Activated CD4-positive, alpha-beta T cell treated with anti-CD3 and anti-CD28 coated beads for 4 hours (primary cell): ENCODE measurements at places on chromosomes 5 and 9.

DNA sequence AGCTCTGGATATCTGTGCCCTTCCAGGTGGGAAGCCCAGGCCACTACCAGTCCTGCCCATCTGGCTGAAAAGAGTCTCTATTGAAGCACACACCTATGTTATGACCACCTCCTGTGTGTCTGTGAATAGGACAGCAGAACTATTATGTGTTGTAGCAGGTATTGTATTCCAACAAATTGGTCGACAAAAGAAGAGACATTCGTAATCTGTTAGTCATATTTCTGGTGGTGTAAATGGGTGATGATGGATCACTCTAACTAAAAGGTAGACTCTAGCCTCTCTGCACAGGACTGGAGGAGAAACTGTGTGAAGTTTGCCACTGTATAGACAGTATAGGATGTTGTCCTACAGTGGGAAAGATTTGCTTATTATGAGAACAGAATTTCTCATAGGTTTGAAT, 416.1 kb downstream of the TMEM38B start:
- DNase-seq = no peak

- no peak for DNase-seq
These were observed at the start of gene SLC28A3 for GRCh38 chr9:84340535-84340934. Gene SLC28A3 (minus strand): TSS chr9:84340758. CDS start chr9:84340633, 125 bp downstream.

DNA sequence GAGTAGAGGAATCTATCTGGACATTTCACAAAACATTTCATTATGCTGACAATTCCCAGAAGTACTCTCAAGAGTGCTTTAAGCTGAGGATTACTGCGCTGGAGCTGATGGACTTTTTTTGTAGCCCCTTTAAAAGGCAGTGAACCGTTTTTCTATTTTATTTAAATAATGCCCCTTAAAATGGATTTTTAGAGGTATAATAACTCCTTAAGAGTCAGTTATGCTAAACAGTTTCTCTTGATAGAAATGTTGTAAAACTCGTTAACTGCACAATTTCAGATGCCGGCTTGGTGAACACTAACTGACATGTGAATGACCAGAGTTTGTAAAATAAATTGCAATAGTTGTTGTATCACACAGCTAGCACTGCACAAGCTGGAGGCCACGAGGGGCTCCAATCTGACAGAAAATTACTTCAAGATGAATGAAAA, 174.0 kb downstream of the NR2F1-AS1 start:
- DNase-seq = no peak

- no peak for DNase-seq
These were observed 1.1 kb upstream of the SPIN1 start for GRCh38 chr9:88387036-88387551.

- DNase-seq = no peak
These were observed 211.4 kb upstream of the FTMT start for GRCh38 chr5:121640298-121640697.

GRCh38 chr9:37220971-37221370, 100.6 kb downstream of the ZCCHC7 start:
- no peak for DNase-seq

- DNase-seq = no peak
These were observed 52.5 kb downstream of the COL23A1 start for GRCh38 chr5:178537467-178538371.

DNA sequence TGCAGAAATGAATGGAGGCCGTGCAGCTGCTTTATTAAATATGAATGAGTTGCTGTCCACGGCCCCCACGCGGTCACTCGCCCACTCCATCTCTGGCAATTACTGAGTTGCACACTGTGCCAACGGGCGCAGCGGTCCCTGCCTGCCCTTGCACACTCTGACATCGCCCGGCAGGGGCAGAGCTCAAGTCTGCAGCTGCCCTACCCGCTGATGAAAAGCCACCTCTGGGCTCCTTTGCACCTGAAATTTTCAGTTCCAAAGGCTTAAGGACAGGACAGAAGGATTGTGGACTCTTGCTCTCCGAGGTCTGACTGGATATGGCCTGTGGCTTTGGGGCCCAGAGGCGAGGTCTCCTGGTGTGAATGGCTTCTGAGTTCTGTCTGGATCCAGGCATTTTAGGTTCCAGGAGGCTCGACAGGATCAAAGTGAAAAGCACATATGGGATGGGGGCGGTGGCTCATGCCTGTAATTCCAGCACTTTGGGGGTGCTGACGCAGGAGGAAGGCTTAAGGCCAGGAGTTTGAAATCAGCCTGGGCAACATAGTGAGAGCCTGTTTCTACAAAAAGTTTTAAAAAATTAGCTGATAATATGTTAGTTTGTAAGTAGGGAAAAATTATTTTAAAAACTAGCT, 201.8 kb downstream of the PAX5 start:
- no peak for DNase-seq

- no peak for DNase-seq
These were observed 9.1 kb downstream of the MAMDC2 start for GRCh38 chr9:70052768-70053167.

- no peak for DNase-seq
These were observed 86.4 kb downstream of the ARRDC3 start for GRCh38 chr5:91296674-91297143.

DNA sequence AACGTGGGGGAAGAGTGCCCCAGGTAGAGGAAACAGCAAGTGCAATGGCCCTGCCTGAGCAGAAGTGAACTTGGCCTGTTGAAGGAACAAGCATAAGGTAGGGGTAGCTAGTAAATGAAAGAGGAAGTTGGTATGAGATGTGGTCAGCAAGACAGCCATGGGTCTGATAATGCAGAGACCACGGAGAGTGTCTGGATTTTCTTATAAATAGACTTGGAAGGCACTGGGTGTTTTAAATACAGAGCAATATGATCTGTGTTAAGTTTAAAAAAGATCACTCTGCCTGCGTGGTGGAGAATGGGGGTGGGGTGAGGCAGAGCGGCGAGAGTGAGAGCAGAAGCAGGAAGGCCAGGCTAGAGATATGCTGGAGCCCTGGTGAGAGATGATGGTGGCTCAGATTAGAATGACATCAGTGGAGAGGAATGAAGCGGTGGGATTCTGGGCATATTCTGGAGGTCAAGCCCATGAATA, 4.2 kb downstream of the ADAM19 start:
- DNase-seq = peak; percentile 21

GRCh38 chr9:108786322-108786721, 69.5 kb downstream of the ACTL7B start:
- no peak for DNase-seq

- peak; percentile 5 for DNase-seq
These were observed 8.7 kb upstream of the NDUFB6 start for GRCh38 chr9:32581512-32582143.

DNA sequence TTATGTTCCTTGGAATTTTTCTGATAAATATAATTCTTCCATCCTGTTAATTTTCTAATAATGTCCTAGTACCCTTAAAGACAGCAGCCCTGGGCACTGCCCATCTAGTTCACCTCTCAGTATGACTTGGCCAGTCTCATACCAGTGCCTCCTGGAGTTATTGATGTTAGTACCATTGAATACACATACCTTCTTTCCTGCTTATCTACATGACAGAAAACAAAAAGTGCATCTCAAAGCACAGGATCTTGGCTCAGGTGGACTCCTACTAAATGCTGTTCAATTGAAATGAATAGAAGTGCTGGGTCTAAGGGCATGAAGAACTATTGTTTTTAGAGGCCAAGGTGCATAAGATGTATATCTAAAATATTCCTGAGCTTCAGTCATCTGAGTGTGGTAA, 669.7 kb downstream of the NR2F1-AS1 start:
- DNase-seq = no peak

- DNase-seq = peak; percentile 42
These were observed 73.8 kb upstream of the ITGA2 start for GRCh38 chr5:52915176-52915875.

DNA sequence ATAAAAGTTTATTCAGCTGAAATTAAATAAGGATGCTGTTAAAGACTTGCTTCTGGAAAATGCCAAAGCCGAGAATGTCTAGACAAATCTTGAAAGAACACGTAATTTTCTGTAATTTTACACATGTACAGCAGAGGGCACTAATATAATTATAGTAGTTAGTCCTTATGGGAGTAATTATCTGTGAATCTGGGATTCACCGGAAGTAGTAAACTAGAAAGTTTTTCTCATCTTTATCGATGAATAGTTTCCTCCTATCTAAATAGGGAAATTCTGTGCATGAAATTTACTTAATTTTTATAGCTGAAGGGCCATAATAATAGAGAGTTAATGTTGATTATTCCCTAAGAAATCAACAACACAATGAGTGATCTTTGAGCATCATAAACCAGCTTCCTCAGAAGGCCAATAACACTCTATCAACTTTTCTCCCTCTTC, 18.4 kb upstream of the CNTLN start:
- DNase-seq = no peak

GRCh38 chr9:38003946-38004808, 64.8 kb downstream of the SHB start:
- no peak for DNase-seq
